ENCODE measurements at places on chromosomes 16 and 17. TPM values are rescaled to one million over a fixed set of nuclear protein-coding genes. Genes with fewer than 3 reads are reported as not detected.

SPN gene
- total RNA-seq, result 1.4 TPM

DPEP1 gene
- total RNA-seq, result 2.5 TPM

GRCh38 chr16:626787-627453 is 3.9 kb upstream of the WFIKKN1 start:
- H3K27me3 ChIP-seq, result no peaks in the 10 kb centered on the region
- H3K36me3 ChIP-seq, result peaks cover 41% of the 10 kb centered on the region
- H3K4me1 ChIP-seq, result peaks cover 24% of the 10 kb centered on the region
- no peak overlapping the region for H3K27ac ChIP-seq
- no peak overlapping the region for H3K4me3 ChIP-seq

GRCh38 chr16:11262915-11263314 is 6.2 kb downstream of the TNP2 start:
- no peak overlapping the region for H3K4me3 ChIP-seq
- no peak overlapping the region for H3K27ac ChIP-seq
- peaks cover 15% of the 10 kb centered on the region for H3K4me1 ChIP-seq
- no peaks in the 10 kb centered on the region for H3K36me3 ChIP-seq
- no peaks in the 10 kb centered on the region for H3K27me3 ChIP-seq

DNA sequence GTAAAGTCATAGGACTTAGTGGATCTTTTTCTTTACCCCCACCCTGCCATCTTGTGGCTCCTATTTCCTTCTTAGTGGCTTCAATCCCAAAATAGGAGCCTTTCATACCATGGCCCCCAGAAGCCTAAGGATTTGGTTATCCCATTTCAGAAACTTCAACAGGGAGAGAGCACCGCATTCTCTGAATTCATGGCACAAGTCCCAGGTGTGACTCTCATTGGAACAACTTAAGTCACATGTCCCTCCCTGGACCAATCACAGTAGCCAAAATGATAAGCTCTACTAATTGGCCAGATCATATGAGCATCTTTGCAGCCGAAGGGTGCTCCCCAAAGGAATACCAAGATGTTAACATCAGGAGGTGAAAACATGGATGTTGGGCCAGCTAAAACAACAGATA is 43.2 kb downstream of the AXIN2 start:
- H3K27ac ChIP-seq, result no peak overlapping the region
- no peaks in the 10 kb centered on the region for H3K27me3 ChIP-seq
- no peak for DNase-seq
- no peaks in the 10 kb centered on the region for H3K36me3 ChIP-seq
- H3K4me1 ChIP-seq, result no peaks in the 10 kb centered on the region

DNA sequence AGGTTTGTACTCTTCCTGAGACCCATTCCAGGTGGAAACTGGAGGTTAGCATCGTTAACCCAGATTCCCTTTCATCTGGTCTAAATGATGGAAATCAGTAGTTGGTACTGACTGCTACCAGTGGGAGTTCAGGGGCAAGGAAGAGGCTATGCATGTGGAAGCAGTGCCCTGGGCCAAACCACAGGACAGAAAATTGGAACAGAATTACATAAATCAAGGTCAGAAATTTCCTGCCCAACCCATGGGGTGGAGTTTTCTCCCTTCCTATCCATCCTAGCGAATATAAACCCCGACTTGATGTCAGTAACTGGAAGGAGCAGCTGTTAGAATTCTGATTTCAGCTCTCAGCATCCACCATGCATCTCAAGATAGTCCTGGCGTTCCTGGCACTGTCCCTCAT is at the start of gene AOC2:
Gene AOC2, plus strand, starts transcription at position 310 of the 400 bp plus-strand sequence. Its CDS starts 47 bp downstream, at position 357.
- H3K27ac ChIP-seq, result no peak within 1 kb of the TSS
- DNase-seq, result no peak
- no peaks in the 10 kb centered on the region for H3K27me3 ChIP-seq
- no peaks in the 10 kb centered on the region for H3K4me1 ChIP-seq
- no peaks in the 10 kb centered on the region for H3K36me3 ChIP-seq

GRCh38 chr16:16019488-16019887 is 70.1 kb downstream of the ABCC1 start:
- no peaks in the 10 kb centered on the region for H3K36me3 ChIP-seq
- peaks cover 11% of the 10 kb centered on the region for H3K4me1 ChIP-seq
- no peak for DNase-seq
- no peak overlapping the region for H3K4me3 ChIP-seq
- no peaks in the 10 kb centered on the region for H3K27me3 ChIP-seq

GRCh38 chr16:66701516-66701915 is 5.0 kb upstream of the CMTM4 start:
- H3K36me3 ChIP-seq, result no peaks in the 10 kb centered on the region
- no peaks in the 10 kb centered on the region for H3K27me3 ChIP-seq
- no peak overlapping the region for H3K27ac ChIP-seq
- no peaks in the 10 kb centered on the region for H3K4me1 ChIP-seq
- H3K4me3 ChIP-seq, result no peak overlapping the region
- DNase-seq, result no peak
